ENCODE measurements at places on chromosomes 6 and 20.
A peak's percentile ranks its signal among the peaks of the same experiment; 100 is the strongest.

DNA sequence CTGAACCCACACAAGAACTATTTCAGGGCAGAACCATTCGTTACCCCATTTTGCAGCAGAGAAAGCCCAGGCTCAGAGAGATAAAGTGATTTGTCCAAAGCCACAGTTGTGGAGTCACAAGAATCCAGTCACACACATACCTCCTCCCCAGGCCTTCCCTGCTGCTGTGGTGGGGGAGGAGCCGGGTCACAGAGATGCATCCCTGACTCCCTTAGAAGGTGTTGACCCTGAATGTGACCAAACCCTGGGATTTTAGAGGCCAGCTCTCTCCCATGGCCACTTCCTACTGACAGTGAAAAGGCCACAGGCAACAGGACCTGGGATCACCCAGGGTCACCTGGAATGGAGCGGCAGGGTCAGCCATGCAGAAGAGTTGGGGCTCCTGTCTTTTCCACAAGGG lies 48.6 kb downstream of the CHMP4B start:
- no peak for DNase-seq

DNA sequence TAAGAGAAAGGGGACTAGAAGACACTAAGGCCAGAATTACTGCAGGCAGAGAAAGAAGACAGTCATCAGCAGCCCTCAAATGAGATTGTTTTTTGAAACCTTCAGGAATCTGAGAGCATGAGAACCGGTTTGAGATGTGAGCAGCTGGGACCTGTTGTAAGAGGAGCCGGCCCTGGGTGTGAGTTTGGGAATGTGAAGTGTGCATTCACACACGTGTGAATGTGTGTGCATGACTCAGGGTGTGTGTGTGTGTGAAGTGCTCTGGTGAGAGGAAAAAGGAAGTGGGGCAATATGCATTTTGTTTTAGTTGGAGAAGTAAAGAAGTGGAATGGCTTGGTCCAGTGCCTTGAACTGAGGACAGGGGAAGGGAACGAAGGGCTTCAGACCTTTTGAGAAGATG lies 4.3 kb downstream of the SCUBE3 start:
- no peak for DNase-seq

DNA sequence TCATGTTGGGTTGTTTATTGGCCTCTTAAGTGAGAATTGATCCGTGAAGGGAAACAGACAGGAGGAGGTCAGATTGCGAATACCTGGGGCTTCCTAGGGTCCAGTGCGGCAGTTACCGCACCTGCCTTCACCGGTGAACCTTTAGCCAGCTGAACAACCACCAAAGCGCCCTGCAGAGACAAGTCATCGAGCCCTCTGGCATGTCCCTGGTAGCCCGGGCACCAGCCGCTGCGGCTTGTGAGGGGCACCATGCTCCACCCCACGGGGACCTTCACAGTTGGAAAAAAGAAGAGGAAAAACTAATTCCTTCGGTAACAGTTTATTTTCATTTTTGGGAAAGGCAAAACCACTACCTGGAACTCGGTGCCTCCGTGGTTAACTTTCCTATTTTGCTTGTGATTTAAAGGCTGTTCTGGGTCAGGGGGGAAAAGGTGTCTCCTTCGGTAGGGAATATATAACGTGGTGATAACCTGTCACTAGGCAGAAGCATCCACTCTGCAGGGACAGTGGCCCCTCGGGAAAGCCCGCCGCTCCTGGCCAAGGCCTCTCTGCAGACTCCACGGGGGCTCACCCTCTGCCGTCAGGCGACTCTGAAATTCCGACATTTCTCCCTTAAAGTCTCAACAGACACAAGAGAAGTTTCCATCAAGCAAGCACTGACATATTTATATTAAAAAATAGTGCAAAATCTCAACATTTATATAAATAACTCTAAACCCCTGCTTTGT lies 30.7 kb upstream of the ZBP1 start:
- no peak for DNase-seq

DNA sequence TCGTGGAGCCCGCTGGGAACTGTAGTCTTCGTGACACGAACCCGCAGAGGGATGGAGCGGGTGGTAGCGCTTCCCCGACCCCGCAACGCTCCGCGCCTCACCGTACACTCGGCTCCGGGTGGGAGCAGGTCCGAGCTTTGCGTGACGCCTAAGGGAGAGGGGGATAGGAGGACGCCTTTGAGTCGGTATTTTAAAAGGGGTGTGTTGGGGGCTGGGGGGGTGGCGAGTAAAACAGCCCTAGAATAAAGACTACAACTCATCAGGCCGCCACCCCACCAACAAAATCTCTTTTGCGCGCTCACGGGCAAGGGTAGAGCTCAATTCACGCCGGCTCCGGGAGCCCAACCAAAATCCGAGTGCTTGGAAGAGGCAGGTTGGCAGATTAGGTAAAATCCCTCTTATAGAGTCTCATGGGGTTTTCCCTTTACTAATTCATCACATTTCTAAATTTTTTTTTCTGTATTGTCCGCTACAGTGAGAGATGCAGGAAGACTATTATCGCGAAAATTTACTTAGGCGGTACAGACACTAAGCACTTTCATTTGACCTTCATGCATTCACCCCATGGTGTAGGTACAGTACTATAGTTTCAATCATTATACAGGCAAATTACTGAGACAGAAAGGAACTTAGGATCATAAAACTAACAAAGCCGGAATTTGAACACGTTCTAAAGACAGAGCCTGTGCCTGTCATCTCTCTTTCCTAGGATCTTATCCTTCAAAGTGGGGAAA lies 706 bp upstream of the SNX14 start:
- peak; percentile 1 for DNase-seq

- no peak for DNase-seq
These were observed 155.3 kb downstream of the HS3ST5 start for GRCh38 chr6:114187563-114187962.

GRCh38 chr20:59829054-59829785 lies 104.2 kb downstream of the SYCP2 start:
- DNase-seq = no peak

GRCh38 chr6:77143659-77144447 lies 319.4 kb downstream of the HTR1B start:
- no peak for DNase-seq

GRCh38 chr6:313087-313486 lies 20.8 kb downstream of the DUSP22 start:
- no peak for DNase-seq

- no peak for DNase-seq
These were observed 50.3 kb upstream of the OGFRL1 start for GRCh38 chr6:71238351-71238750.

GRCh38 chr20:61299618-61300017 lies 47.6 kb downstream of the CDH4 start:
- no peak for DNase-seq

- DNase-seq = no peak
These were observed 127.5 kb downstream of the CEP57L1 start for GRCh38 chr6:109222848-109223247.

- no peak for DNase-seq
These were observed at the start of gene FUT9 for GRCh38 chr6:96015518-96016333. FUT9 (plus strand) TSS chr6:96015974; CDS start chr6:96203156, 187,182 bp downstream.

All from GM04504 (cell line).